ENCODE measurements at places on chromosomes 7 and 10.

GRCh38 chr7:2771274-2771731, 72.8 kb downstream of the GNA12 start:
- no peak for DNase-seq

DNA sequence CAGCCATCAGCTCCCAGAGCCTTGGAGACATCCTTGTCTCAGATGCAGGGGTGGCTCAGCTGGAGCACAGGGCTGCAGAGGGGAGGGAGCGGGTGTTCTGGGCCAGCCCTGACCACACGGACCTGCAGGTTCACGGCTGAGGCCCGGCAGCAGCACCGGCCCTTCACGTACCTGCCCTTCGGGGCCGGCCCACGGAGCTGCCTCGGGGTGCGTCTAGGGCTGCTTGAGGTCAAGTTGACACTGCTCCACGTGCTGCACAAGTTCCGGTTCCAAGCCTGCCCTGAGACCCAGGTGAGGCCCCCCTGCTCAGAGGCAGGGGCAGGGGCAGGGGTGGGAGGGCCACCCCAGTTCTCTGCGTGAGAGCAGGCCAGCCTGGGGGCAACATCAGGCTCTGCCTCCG, 45.2 kb downstream of the PARP12 start:
- no peak for DNase-seq

DNA sequence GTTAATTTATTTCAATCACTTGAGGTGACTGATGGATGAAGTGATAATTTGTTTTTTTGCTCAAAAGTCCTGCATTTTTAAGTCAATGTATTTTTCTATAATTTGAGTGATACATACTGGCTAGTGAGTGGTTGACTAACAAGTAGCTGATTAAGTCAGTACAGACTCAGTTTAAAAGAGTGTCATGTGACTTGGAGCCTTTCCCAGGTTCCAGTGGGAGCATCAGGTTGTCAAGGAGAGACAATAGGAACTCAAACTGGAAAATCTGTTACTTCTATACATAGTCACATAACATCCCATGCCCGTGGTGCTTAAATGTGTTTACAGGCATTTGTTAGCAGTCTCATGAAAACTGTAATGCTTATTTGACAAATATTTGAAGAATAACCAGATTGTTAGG, 154.7 kb downstream of the ANK3 start:
- no peak for DNase-seq

DNA sequence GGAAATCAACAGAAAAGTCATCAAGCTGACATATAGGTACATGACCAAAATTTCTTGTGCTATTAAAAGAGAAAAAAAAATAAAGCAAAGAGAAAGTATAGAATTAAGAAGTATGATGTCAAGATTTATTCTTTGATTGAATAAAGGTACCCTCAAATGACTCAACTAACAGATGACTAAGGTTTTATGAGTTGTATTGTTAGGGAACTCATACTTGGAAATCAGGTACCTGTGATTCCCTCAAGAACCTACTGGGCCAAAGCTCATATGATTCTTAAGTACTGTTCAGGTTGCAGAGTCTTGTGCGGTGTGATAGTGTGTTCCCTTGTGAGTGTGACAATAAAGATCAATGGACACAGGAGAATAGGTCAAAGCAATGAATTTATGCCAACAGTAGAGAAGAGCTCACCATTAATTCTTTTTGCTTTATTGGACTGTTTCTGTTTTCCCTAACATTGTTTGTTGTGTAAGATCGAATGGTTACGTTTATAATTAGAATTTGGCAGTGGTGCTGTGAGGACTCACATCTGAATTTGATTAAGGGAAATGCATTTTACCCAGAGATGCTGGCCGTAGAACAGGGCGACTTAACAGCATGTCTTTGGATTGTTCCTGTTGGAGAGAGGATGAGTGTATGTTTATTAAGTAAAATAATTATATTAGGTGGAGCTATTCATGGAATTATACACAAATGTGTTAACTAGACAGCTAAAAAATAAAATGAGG, 293.2 kb upstream of the SEMA3D start:
- DNase-seq, result no peak

- no peak for DNase-seq
These were observed 7.1 kb downstream of the TASOR2 start for GRCh38 chr10:5691786-5692185.

DNA sequence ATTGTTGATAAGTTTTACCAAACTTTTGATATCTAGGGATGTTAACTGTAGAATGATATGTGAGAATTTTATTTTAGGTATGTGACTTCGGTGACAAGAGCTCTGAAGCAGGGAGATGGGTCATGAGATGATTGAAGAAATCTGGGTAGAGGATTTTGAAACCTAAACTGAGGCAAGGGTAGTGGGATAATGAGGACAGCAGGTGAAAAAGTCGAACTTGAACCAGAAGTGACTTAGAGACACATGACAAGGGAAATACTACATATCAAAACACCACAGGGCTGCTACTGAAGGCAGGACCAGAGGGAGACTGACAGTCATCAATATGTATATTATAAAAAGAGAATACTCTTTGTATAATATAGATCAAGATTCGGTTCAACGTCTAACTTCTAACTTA, 113.2 kb downstream of the WDFY4 start:
- DNase-seq, result no peak

GRCh38 chr10:60877777-60878120, 66.2 kb downstream of the RHOBTB1 start:
- no peak for DNase-seq

DNA sequence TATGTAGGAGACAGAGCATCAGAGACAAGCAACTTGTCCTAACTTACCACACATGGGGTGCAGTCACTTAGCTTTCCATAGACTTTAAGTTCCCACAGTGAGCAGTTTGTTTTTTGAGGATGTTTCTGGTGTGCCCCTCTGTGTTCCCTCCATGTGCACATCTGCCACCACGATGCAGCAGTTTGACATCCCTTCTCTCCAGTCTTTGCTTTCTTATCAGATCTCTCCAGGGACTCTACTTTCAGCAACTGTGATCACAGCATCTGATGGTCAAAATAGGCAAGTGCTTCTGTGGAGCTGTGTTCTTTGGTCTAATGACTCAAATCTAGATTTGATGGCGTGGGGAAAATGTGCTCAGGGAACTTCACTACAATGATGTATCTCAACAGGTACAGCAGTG, 96.5 kb upstream of the NAMPT start:
- no peak for DNase-seq

DNA sequence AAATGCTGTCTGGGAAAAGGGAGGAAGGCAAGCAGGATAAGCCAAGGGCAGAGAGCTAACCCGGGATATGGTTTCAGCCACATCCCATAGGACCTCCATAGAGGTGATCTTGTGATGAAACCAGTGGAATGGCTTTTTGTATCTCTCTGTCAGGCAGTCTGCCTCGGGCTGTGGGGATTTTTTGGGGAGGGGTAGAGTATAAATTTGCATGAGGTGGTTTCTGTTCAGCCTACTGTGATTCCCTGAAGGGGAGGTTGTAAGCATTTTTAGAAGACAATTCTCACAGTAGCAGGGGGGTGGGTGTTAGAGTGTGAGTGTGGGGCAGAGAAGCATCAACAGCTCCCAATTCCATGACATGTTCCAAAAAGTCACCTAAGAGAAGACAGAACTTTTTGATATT, 11.8 kb downstream of the OR9A2 start:
- DNase-seq, result no peak

DNA sequence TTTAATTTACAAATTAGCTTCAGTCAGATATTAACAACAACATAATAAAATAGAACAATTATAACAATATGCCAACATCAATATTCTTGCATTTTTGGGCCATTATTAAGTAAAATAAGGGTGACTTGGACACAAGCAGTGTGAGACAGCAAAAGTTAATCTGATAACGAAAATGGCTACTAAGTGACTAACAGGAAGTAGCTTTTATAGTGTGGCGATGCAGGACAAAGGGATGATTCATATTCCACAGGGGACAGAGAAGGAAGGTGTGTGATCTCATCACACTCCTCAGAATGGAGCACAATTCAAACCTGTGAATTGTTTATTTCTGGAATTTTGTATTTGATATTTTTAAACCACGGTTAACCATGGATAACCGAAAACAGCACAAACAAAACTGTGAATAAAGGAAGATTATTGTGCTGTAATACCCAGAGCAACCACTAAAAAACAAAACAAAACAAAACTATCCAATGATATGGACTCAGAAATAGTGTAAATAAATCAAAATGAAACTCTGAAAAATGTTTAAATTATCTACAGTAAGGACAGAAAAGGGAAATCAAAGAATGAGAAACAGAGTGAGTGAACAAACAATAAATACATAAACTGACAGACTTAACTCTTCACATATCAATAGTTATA, 66.9 kb upstream of the TFEC start:
- DNase-seq, result no peak

DNA sequence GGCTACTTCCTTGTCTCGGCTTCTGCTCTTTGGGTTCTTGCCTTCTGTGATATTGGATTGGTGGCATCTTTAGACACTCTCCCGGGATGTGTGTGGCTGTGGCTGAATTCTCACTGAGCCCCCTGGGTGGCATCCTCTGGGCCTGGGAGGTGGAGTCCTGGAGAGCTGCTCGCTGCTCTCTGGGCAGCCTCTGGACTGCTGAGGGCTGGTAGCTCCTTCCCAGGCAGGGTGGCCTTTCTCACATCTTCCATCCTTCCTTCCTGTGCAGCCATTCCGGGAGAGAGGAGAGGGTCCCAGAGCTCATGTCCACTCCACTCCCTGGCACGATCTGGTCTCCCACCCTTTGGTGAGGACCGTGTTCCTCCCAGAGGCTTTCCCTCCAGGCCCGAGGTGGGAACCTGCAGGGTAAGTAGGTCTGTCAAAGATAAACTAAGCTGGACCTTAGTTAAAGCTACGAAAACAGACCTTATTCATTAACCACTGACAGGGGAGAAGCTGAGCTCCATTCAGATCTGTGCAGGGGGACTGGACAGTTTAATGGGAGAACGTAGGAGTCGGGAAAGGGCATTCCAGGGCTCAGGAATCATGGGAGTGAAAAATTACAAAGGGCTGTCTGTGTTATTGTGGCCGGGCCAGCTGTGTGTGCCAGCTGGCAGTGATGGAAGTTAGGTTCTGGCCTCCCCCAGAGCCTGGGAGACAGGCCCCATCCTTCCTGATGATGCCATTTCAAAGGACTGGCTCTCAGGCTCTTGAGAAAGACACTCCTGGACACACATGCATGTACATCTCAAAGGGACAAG, 8.7 kb downstream of the ATP6V0E2 start:
- DNase-seq, result no peak

DNA sequence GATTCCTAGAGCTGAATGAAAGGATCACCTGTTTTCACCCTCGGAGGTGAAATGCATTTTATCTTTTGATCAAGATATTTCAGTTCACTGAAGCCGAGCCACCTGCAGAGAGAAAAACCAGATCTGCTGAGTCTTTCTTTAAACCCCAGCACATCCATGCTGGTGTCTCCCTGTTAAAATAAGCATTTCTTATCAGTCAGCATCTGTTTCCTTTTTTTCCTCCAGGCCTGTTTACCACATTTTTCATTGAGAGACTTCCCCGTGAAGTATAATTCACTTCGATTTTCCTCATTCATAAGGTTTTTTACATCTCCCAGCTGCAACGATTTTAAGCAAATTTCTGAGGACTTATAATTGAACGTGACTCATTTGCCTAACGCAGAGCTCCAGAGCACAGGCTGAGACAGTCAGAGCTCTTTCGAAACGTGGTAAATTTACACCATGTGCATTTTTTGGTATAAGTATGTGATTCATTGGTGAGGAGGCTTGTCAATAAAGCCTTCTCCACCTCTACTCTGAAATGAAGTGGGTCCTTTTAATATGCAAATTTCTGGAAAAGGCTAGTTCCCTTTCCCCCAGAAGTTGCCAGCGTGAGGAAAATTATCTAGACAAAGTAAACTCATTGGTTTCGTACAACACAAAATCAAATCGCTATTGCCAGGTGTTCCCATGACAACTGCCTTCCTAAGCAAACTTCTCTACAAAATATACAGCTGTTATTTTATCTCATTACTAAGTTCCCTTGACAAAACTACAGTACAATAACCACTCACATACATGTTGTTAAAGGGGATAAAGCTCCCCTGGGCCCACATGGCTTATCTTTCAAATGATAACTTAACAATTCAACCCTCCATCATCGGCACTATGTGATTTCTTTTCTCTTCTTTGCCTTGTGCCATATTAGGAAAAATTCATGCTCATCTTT, 374.8 kb upstream of the AKR1E2 start:
- no peak for DNase-seq

- DNase-seq, result no peak
These were observed 717.6 kb downstream of the SORCS1 start for GRCh38 chr10:106446920-106447319.

GRCh38 chr10:95475827-95476468, 85.2 kb downstream of the SORBS1 start:
- no peak for DNase-seq

- DNase-seq, result no peak
These were observed 48.7 kb downstream of the GCC1 start for GRCh38 chr7:127536741-127537140.

GRCh38 chr10:92914478-92915325, 66.4 kb downstream of the EXOC6 start:
- DNase-seq, result peak; percentile 40

DNA sequence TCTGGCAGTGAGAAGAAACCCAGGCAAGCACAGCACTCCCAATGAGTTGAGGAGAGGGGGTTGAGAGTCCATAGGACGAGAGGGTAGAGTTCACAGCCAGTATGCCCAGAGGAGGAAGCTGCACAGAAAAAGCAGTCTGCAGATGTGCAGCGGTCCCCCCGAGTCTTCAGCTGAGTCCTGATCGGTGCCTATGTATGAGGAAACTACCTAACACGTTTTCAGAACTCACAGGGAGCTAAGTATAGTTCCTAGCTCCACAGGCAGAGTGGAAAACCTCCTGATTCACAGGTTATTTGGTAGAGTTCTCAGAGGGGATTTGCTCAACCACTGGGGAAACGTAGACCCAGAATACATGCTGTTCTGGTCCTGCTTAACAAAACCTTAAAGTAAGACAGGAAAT, 271.3 kb upstream of the CNTNAP2 start:
- no peak for DNase-seq
